Peyer's patch (tissue), 4 donors: ENCODE measurements at places on chromosomes 1 and 21.

DNA sequence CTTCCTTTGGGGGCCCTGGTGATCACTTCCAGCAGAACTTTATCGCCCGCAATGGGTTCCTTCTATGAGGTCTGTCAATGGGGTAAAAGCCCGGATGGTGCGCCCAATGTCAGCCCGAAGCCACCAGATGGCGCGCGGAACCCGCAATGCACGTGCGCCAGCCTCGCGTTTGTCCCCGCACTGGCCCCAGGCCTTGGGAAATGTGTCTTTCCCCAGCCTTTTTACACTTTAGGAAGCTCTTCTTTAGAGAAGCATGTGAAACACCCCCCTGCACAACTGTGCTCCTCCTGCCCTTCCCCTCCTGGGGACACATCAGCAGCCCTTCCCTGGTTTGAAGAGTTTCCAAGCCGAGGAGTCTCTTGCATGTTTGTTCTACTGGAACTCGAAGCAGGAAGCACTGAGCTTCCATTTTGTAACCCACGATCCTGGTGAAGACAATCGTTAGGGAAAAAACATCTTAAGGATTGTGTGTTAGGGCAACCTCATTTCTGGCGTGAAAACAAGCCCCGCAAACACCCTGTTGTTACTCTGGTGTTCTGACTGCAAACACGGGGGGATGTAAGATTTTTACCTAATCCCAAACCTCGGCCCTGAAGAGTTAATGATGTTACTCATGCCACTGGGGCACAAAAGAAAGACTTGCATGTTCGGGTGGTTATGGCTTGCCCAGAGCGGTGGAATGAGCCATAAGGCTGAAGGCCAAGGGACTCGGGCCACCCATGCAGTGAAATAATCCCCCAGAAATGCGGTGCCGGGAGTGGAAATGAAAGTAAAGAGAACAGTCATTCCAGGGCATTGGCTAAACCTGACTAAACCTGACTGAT, 20.4 kb upstream of the TARBP1 start:
- peak; percentile 88 for DNase-seq

GRCh38 chr21:31218830-31219608, 125.0 kb downstream of the TIAM1 start:
- no peak for DNase-seq

DNA sequence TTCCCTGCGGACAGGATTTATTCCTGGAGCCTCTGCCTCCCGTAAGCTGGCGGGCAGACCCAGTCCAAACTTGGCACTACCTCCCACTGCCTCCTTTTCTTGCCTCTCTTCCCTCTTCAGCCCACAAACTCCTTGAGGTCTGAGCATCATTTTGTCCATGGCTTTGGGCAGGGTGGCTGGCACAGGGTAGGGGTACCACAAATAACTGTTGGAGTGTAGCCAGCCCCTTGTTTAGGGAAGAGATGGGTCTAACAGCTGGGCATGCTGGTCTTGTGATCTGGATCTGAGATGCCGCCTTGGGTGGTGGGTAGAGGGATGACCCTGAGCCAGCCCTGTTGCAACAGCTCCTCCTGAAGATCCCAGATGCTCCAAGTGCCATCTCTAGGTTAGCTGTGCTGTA, 71.4 kb upstream of the CLDN14 start:
- no peak for DNase-seq

GRCh38 chr1:35454176-35454575, 103.0 kb downstream of the KIAA0319L start:
- DNase-seq: no peak

DNA sequence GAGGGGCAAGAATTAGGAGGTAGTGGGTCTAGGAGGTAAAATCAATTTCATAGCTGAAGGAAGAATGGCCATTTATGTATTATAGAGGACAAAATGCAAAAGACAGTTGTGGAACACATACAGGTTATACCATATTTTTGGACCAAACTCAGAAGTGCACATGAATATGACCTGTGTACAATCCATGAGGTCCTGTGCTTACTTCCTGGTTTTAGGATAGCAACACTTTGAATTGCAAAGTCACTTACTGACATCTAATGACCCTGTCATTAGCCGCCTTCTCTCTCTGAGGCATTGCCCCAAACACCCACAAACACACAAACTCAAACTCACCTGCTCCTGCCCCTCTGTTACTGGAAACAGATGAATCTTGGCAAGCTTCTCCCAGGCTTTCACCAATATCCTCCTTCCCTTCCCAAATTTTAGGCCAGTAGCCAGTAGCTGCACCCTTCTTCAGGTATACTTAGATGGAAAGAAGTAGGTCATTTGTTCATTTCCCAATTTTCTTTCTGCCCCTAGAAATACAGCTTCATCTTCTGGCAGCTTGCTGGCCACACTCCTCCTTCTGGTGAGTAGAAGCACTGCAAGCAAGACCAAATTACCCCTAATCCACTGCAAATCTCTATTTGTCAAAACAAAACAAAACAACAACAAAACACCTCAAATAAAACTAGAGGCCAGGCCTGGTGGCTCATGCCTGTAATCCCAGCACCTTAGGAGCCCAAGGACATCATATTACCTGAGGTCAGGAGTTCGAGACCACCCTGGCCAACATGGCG, 13.7 kb upstream of the RPL5 start:
- DNase-seq: no peak

GRCh38 chr1:201466492-201466891, 2.5 kb downstream of the PHLDA3 start:
- no peak for DNase-seq

- no peak for DNase-seq
Measured at GRCh38 chr21:28642891-28643290, 349.8 kb downstream of the LTN1 start.

- no peak for DNase-seq
Measured at GRCh38 chr1:34843392-34844251, 15.9 kb downstream of the SMIM12 start.

GRCh38 chr1:245095903-245096302, 58.9 kb upstream of the KIF26B start:
- no peak for DNase-seq

GRCh38 chr1:180230791-180231505, 884 bp downstream of the LHX4 start:
- DNase-seq: no peak

- no peak for DNase-seq
Measured at GRCh38 chr1:152110860-152111514, 4.3 kb downstream of the TCHH start.

DNA sequence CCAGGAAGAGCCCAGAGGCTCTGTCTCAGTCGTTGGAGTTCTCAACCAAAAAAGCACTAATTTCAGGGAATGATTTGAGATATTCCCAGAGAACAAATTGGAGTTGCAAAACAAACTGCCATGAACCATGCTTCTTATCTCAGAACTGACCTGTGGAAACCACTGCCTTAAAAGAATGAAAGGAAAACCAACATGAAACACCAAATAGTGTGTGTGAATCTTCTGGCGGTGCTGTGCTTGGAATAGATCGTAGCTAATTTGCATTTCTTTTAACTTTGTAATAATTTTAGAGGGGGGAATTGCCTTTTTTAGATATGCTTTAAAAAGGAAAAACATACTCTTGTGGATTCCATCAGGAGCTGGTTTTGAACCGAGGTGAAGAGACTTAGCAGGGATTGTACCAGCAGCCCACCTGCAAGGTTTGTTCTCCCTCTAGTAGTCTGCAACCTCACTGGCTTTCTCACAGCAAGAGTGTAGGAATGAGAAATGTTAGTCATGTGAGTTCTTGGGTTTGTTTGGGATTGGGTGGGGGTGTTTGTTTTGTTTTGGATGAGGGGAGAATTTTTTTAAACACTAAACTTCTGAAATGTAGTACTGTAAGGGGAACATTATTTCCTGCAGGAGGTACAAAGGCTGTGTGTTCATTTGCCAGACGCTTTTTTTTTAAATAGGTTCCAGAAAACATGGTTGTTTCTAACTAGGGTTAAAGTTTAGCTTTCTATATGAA, 45.7 kb upstream of the ANGPTL1 start:
- DNase-seq: no peak

GRCh38 chr1:230771773-230772354, 24.7 kb downstream of the CAPN9 start:
- DNase-seq: no peak

GRCh38 chr1:53683986-53684740, 54.8 kb downstream of the GLIS1 start:
- no peak for DNase-seq

DNA sequence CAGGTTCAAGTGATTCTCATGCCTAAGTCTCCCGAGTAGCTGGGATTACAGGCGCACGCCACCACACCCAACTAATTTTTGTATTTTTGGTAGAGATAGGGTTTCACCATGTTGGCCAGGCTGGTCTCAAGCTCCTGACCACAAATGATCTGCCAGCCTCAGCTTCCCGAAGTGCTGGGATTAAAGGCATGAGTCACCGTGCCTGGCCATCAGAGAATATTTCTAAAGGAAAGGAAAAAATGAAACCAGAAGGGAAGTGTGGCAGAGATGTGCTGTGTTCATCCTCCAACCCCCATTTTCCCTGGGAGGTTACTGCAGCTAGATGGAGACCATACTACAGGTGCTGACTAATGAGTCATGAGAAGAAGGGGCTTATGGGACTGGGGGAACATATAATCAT, 964.1 kb downstream of the TTLL7 start:
- DNase-seq: no peak

- DNase-seq: no peak
Measured at GRCh38 chr1:182149411-182149965, 88.0 kb upstream of the ZNF648 start.

GRCh38 chr1:42852608-42852980, 6.2 kb downstream of the ZNF691 start:
- DNase-seq: no peak

DNA sequence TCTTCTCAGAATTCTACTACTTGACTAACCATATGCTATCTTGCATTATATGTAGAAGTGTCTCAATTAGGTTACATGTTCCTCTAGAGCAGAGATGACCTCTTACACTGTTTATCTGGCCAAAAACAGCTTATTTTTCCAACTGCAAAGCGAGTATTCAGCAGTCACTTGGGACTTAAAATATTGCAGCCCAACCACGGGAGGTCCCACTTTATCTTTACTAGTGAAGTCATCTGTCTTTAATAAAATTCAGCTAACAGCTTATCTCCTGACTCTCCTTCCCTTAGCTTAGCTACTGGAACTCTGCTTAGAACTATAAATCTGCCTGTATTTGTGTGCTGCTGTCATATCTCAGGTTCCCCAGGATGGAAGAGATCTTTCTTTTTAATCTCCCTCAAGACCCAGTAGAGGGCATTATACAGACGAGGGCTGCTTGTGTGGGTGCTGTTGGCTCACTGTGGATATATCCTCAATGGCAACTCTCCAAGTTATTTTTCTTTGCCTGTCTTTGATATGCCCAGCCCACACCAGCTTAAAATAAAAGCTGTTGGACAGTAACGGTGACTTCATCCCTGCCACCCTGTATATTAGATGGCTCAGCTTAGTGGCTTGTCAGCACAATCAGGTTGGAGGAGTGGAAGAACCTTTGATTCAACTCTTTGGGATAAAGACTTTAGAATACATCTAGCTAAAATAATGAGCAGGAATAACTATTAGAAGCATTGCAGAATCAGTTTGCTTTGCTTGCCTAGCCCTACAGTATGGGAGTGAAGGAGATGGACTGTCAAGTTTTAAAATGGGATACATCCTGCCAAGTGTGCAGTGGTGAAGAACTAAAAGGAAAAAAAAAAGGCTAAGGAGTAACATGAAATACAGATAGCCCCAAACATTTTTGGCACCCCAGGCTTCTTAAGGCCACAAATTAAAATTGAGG, 9.6 kb downstream of the ENSA start:
- no peak for DNase-seq

GRCh38 chr1:183879494-183879893, 74.6 kb downstream of the RGL1 start:
- DNase-seq: no peak

DNA sequence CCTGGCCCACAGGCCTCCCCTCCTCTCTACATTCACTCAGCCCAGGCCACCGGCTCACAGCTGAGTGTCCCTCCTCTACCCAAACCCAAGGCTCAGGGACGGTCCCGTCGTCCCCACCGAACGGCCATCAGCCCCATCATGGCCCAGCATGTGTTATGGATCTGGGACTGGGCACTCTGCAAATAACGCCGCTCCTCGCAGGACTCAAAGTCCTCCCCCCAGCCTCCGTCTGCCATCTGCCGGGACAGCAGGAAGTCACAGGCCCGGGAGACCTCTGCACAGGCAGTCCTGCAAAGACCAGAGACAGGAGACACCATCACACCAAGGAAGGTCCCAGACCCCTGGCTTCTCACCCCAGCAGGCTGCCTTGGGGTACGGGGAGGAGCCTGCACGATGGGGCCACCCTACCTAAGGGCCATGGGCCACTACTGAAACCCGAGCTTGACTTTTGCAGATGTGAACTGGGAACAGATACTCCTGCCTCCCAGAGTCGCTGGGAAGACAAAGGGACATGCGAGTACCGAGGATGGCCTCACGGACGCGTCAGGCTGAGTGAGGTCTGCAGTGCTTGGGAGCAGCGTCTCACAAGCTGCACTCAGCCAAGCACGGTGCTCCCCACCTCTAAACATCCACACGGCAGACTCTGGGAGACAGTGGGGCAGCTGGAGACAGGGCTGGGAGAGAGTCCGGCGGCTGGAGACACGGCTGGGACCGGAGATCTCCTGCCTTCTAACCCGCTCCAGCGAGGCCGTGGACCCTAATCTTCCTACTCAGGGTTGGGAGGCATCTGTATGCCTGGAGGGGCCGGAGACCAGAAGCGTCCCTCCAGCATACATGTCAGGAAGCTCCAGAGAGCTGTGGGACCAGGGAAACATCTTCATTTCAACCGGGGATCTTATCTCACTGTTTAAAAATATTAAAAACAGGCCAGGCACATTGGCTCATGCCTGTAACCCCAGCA, 10.4 kb upstream of the SPATC1L start:
- peak; percentile 29 for DNase-seq

GRCh38 chr1:34845131-34845901, 14.2 kb downstream of the SMIM12 start:
- DNase-seq: no peak
